ENCODE measurements at places on chromosomes 2 and 18.

DNA sequence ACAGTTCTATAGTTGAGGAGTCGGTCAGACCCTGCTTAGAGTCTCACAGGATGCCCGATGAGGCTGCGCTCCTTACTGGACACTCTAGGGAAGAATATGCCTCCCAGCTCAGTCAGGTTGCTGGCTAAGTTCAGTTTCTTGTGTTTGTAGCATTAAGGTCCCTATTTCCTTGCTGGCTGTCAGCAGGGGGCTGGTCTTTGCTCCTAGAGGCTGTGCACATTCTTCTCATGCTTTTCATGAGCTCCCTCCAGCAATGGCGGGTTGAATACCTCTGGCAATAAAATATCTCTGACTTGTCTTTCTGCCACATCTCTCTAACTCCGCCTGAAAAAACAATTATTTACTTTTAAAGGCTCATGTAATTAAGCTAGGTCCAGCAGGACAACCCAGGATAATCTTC is 79.4 kb upstream of the DNAJC10 start:
- DNase-seq = no peak

GRCh38 chr2:127407091-127407490 is 11.1 kb upstream of the PROC start:
- no peak for DNase-seq

DNA sequence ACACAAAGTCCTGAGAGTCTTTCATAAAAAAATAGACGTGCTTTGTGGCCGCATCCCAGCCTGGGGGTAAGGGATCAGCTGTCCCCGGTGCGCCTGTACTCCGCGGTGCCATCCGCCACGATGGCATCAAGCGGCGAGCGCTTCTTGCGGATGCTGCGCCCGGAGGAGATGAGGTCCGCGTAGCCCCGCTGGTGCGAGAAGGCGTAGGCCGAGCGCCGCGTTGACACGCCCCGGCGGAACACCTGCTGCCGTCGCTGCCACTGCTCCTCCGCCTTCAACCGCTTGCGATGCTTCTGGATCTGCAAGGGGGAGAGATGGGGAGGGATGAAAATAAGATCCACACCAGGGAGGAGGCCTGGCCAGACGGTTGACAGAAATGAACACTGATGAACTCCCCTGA is 26.8 kb upstream of the NARS1 start:
- DNase-seq = no peak

DNA sequence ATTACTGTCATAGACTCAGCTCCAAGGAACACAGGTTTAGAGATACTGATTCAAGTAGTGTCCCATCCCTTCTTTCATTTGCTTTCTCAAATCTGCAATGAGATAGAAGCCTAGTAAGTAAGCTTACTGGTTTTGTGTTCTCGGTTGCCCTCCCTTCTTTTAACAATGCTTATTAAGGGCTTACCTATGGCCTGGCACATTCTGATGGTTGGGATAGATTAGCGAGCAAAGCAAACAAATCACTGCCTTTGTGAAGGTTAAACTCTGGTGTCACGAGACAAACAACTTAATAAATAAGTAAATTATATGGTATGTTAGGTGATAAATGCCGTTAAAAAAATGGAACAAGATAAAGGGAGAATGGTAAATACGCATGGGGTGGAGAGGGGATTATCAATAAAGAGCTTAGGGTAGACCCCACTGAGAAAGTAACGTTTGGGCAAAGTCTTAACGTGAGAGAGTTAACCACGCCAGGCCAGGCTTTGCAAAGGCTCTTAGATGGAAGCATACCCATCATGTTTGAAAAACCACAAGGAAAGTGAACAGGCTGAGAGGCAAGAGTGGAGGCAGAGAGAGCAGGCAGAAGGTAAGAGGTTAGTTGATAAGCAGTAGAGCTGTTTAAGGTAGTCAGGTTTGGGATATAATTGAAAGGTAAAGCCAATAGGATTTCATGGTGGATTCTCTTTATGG is 31.0 kb downstream of the EIF2AK3 start:
- DNase-seq = no peak

DNA sequence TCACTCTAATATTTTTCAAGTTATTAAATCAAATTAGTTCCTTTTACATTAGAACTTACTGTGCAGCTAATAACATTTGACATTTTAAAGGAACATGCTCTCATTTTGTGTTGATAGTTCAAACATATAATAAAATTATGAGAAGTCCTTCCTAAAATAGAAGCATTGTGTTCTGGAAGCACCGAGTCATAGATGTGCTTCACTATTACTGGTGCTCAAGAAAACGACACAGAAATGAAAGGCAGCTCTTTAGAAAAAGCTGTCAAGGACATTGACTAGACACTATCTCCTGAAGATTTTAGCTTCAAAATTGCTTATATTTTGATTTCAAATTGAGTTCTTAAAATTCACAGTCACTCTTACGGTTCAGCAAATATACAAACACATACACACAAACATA is 338.3 kb downstream of the NBAS start:
- DNase-seq = no peak

- no peak for DNase-seq
Measured at GRCh38 chr2:42256505-42256904, 87.4 kb downstream of the EML4 start.

- DNase-seq = no peak
Measured at GRCh38 chr2:161796192-161796591, 172.0 kb downstream of the SLC4A10 start.

GRCh38 chr2:211611061-211611518 is 927.5 kb downstream of the ERBB4 start:
- DNase-seq = no peak

- DNase-seq = no peak
Measured at GRCh38 chr2:28086611-28087010, 196.1 kb downstream of the BABAM2 start.

DNA sequence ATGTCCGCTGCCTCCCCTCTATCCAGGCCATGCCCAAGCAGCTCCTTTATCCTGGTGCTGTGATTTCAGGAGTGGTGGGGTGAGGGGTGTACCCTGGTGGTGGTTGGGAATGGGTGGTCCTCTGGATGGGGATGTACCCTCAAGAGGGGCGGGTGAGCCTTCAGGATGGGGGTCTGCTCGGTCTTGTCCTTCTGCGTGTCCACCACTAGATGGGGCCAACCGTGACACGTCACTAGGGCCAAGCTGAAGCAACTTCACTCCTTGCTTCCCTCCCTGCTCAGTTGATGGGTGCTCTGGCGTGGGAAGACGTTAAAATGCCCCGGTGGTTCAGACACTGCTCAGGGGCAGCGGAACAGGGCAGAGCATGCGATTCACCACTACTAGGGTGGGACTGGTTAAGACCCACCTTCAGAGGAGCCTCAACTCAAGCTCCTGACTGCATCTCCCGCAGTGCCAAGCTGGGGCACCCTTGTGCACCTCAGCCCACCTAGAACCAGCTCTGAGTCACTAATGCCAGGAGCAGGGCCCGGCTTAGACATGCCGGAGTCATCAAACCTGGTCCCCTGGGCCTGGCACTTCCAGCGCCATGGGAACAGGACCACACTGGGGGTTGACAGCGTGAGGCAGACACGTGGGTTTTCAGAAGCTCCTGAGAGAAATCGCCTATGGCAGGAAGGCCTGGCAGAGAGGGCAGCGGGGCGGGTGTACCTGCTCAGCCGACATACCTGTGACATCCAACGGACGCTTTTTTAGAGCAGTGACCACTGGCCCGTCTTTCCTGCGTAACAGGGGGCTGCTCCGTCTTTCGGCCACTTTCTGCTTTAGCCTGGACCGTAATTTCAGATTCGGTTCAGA is 256.7 kb downstream of the HDAC4 start:
- DNase-seq = peak; percentile 25

GRCh38 chr2:241519669-241520068 is 11.3 kb upstream of the STK25 start:
- no peak for DNase-seq

GRCh38 chr2:24626131-24626530 is 135.1 kb downstream of the NCOA1 start:
- DNase-seq = no peak

DNA sequence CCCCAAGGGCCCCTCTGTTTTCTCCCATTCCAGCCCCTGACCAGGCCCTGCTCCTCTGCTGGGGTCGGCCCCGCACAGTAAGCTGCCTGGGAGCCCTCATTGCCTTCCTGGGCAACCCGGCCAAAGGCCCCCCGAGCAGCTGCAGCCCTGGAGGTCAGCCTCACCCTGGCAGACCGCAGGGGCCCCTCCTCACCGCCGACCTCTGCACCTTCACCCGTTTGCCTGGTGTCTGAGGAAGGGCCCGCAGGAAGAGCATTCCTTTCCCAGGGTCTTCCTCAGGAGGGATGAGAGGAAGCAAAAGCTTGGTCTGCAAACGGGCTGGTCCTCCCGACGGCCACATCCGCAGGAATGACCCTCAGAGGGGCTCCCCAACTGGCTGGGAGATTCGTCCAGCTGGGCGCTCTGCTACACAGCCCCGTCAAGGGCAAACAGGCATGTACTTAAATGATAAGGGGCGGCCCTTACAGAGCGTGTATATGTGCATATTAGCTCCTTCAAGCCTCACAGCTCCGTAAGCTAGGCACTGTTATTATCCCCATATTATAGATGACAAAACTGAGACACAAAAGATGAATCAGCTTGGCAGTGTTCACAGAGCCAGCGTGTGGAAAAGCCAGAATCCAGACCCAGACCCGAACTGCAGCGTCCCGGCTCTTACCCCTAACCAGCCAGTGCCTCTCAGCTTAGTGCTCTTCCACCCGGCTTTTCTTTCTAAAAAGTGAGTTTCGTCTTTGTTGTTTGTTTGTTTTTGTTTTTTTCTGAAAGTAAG is 52.8 kb downstream of the SLC4A1AP start:
- DNase-seq = no peak

DNA sequence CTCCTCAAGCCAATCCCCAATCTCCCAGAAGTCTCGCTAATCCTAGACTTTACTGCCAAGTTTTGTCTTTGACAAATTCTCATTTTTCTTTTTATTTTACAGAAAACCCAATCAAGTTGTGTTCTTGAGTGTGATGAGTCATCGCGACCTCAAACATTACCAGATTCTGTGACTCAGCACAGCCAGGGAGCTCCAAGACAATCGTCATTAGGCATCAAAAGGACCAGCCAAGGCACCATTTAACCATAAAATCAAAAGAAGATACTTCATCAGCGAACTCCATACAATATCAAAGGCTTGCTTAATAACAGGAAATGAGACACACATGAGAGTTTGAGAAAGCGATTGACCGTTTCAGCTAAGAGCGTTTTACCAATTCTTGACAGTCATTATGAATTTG is 146.2 kb upstream of the AGAP1 start:
- DNase-seq = no peak

GRCh38 chr2:183031911-183032794 is 6.1 kb downstream of the NCKAP1 start:
- no peak for DNase-seq

DNA sequence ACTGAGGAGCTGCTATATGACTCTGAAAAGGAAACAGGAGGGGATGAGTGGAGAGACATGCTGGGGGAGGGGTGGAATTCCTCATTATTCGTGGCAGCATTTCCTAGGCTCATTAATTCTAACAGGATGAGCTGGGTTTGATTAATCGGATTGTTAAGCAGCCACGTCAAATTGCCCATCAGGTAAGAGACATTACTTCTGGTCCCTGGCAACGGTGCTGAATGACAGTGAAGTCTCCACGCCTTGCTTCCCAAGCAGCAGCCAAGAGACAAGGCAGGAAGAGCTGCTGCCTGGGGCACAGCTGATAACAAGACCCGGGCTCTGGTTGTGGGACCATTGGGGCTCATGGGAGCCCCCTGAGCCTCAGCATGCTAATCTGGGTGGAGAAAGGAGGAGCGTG is 86.6 kb downstream of the MARCHF4 start:
- no peak for DNase-seq
